Mucosa of gallbladder (tissue), 1 donor: ENCODE measurements at places on chromosomes 12 and 14.

- DNase-seq = no peak
These were observed 126.0 kb downstream of the CHST11 start for GRCh38 chr12:104582739-104583138.

DNA sequence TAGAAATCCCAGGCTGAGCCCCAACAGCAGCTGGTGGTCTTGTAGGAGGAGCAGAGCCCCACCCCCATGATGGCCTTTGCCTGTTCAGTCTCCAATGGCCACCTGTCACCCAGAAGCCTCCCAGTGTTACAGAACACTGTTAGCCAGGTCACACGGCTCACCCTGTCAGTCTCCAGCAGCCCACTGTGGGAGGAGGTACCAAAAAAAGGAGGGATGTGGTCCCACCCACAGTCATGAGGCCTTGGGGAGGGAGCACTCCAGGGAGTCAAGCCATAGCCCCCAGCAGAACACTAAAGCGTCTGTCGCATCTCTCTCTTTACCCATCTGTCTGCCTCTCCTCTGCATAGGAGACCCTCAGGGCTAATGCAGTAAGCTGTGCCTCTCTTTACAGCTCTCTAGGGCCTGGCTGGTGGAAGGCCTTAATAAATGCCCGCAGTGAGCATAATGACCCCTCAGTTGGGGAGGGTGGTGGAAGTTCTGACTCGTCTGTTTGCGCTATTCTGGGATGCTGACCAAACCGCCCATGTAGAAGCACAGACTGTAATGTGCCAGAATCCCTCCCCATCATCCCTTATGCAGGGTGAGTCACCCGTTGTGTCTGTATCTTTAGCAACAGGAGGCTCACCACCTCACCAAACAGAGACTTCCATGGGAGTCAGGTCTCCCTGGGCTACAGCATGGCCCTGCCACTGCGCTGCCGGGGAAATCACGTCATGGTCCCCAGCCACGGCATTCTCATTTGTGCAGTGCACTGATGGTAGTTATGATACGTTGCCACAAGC is 14.6 kb downstream of the C14orf132 start:
- DNase-seq = peak; percentile 55

DNA sequence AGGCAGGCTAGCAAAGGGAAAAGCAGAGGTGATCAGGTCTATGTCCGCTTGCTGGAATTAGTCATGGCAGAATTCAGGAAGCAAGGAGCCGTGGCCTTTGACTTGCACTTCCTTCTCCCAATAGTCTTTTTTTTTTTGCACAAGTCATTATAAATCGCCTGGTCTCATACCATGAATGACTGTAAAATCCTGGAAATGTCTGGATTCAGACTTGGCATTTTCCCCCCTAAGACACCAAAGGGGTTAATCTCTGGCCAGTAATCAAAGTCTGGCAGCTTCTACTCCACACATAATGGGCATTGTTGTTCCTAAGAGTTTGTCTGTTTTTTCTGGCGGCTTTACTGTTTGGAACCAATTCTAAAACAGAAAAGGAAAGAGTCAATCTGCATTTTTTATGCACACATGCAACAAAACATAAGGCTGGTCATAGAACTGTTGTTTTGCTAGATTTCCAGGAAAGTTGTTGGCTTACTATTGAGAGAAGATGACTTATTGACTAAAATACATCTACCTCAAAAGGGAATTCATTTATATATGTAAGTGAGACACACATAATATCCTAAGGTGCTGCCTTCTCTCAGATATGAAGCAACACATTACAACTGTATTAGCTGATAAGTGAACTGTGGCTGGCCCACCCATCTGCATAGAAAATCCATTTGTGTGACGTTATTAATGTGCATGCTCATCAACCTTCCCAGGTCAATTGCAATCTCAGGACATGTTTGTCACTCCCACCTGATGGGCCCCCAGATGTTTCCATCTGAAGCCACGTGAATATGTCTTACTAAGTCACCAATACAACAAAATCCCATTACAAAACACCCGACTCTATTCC is 157.3 kb downstream of the BTG1 start:
- DNase-seq = no peak

DNA sequence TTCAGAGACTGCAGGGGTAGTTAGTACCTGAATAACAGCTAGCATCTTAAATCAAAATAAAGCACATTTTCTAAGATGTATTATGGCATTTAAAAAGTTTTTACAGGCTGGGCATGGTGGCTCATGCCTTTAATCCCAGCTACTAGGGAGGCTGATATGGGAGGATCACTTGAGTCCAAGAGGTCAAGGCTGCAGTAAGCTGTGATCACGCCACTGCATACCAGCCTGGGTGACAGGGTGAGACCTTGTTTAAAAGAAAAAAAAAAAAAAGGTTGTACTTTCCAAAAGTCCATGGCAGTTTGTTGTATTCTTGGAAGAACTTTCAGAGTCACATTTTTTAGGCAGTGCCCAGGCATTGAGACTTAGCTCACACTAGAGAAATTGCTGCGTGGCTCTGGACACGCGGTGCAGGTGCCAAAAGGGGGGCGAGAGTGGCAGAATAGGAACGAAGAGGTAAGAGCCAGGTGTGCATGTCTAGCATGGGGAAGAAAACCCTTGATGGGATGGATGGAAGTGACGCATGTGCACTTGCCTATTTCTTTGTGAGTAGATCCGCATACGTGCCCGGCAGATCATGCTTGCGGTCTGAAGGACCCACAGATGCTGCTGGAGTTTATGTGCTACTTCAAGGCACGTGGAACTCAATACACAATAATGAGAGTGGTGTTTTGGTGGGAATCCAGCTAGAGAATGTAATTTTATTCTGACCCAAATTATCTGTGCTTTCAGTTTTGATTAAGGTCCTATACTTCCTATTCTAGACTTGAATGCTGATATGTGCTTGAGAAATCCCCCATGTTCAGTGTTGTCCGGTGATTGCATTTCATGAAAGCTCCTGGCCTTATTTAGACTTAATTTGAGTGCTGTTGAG is 11.9 kb downstream of the ANKRD13A start:
- DNase-seq = no peak

DNA sequence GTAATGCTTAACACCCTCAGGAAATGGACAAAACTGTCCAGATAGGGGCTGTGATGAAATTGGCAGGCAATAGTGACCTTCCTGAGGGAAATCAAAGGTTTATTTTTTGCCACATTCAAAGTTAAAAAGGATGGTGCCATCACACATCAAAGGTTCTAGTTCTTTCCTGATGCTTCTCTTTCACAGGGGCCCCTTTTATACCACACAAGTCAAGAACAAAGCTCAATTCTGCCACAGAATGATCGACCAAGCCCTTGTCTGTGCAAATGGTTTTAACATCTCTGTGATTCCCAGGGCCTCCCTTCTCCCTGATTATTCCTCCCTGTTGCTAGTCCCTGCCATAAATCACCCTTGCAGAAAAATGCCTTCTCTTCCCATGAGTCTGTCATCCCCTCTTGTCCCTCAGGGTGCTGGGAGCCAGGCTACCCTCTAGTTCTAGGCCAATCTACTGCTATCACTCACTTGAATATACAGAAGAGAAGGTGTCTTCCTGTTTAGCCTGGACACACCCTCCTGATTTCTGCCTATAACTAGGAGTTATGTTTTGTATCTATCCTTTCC is 22.7 kb downstream of the SMCO2 start:
- no peak for DNase-seq

GRCh38 chr12:116954710-116955381 is 44.1 kb downstream of the FBXW8 start:
- no peak for DNase-seq

GRCh38 chr14:102872020-102872419 is 50.4 kb upstream of the AMN start:
- DNase-seq = no peak

DNA sequence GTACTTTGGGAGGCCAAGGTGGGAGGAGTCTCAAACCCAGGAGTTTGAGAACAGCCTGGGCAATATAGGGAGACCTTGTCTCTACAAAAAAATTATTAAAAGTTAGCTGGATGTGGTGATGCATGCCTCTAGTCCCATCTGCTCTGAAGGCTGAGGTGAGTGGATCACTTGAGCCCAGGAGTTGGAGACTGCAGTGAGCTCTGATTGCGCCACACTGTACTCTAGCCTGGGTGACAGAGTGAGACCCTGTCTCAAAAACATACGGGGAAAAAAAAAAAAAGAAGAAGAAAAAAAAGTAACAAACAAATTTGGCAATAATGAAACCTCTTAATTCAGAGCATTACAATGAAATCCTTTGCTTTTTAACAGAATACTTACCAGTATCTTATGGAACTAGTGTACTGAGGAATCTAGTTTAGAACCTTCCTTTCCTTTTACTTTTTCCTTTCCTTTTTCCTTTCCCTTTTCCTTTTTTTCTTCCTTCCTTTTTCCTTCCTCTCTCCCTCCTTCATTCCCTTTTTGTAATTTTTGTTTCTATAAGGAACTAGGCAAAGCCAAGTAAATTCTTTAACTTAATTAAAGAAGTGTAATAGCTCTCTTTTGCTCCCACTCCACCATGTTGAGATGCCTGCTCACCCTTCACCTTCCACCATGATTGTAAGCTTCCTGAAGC is 12.2 kb upstream of the CNOT2 start:
- no peak for DNase-seq

GRCh38 chr14:60317609-60318008 is 68.6 kb downstream of the PPM1A start:
- no peak for DNase-seq

DNA sequence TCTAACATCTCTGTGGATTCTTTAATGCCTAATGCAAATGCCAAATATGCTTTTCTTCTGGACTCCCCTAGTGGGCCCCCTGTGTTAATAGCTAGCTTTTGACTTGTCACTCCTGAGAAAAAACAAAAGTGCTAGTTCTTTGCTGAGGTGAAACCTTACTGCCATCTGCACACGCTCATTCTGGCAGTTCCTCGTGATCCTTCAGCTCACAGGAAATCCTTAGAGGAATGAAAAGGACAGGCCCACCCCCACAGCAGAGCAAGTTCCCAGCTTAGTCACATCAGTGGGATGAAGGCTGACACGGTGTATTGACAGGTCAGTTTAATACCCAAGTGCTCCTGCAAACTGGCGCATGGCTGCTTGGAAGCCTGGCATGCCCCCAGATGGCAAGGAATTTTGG is 165.1 kb upstream of the ATP2B1 start:
- DNase-seq = no peak

DNA sequence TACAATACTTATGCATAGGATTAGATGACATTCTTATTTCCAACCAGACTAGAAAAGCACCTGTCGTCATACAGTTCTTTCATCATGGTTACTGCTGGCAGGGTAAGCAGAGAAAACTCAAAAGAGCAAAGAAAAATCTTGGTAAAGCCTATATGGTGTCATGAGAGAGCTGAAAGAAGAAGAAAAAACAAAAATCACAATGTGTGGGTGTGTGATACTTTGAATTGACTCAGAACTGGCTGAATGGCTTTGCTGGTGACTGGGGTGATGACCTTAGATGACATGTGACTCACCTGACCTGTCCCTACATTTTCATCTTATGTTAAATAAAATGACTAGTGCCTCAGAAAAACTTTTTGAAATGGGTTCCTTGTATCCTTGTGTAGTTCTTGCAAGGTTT is 278.1 kb upstream of the LMO3 start:
- DNase-seq = no peak

DNA sequence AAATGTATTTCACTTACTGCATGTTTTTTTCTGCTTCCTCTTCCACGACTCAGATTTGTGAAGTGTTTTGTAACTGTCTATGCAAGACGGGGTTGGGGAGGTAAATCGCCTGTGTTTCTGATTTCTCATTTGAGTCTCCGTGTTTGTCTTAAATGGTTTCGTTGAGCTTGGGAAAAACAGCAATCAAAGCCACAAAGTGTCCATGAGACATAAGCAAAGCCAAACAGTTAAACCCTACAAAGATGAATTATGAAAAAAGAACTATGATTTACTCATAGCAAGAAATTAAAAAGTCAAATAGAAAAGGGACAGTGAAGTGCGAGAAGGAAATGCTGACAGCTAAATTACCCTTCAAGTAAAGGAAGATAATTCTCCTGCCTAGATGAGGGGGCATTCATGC is 164.3 kb upstream of the TMPO start:
- no peak for DNase-seq

GRCh38 chr12:109310247-109311125 is 1.4 kb upstream of the FOXN4 start:
- DNase-seq = no peak

DNA sequence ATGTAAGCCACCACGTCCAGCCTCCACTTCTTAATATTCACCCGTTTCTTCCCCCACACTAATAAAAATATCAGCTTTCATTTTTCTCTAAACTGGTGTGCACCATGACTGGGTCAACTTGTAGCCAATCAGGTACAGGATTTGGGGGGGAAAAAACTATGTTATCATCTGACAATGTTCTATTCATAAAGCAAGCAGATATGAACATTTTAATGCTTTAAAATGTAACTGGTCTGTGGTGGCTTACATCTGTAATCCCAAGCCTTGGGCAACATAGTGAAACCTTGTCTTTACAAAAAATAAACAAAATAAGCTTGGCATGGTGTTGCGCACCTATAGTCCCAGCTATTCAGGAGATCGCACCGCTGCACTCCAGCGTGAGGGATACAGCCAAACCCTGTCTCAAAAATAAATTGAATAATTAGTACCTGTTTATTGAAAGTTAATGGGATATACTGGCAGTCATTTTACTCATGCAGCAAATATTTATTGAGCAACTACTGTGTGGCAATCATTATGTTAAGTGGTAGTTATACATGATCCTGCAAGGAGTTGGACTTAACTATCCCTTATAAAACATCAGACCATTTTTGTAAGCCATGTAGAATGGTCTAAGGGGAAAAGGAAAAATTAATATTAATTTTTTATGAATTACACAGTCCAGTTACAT is 15.3 kb upstream of the ITPR2 start:
- DNase-seq = no peak

DNA sequence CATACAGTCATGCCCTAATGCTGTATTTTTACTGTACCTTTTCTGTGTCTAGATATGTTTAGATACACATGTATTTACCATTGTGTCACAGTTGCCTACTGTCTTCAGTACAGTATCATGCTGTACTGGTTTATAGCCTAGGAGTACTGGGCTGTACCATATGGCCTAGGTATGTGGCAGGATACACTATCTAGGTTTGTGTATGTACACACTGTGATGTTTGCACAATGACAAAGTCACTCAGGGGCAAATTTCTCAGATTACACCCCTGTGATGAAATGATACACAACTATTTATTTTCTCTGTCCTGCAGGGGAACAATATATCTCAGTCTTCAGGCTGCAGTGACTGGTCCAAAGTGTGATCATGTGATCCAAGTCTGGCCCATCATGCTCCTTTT is 1076.1 kb downstream of the VRK1 start:
- DNase-seq = no peak

DNA sequence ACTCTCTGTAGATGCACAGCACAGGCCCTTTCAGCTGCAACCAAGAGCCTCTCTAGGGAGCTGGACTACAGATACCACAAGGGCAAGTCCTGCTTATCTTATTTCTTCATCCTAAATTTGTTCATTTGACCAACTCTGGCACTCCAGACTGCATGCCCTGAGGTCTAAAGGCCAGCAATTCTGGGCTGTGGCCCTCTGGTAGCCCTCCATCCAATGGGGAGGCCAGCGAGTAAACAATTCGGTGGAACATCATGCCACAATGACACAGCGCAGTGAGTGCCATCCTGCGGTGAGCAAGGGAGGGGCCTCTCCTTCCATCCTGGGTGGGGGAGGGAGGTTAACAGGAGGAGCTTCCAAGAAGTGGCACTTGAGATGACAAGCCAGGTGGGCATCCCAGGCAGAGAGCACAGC is 652 bp upstream of the SELPLG start:
- DNase-seq = no peak

GRCh38 chr12:4118017-4118510 is 155.5 kb upstream of the CCND2 start:
- peak; percentile 67 for DNase-seq

- no peak for DNase-seq
These were observed 390.7 kb downstream of the SYT1 start for GRCh38 chr12:79255288-79255687.

- no peak for DNase-seq
These were observed 158.0 kb downstream of the RIMBP2 start for GRCh38 chr12:130557886-130558765.
